ENCODE measurements at places on chromosomes 2 and 18. TPM values are rescaled to one million over a fixed set of nuclear protein-coding genes. Genes with fewer than 3 reads are reported as not detected.

GRCh38 chr2:16943279-16943958 is 277.8 kb upstream of the CYRIA start:
- no peaks in the 10 kb centered on the region for H3K27me3 ChIP-seq
- H3K4me3 ChIP-seq, result no peak overlapping the region
- DNase-seq, result no peak
- H3K4me1 ChIP-seq, result no peaks in the 10 kb centered on the region
- no peaks in the 10 kb centered on the region for H3K36me3 ChIP-seq
- no peak overlapping the region for H3K27ac ChIP-seq

DNA sequence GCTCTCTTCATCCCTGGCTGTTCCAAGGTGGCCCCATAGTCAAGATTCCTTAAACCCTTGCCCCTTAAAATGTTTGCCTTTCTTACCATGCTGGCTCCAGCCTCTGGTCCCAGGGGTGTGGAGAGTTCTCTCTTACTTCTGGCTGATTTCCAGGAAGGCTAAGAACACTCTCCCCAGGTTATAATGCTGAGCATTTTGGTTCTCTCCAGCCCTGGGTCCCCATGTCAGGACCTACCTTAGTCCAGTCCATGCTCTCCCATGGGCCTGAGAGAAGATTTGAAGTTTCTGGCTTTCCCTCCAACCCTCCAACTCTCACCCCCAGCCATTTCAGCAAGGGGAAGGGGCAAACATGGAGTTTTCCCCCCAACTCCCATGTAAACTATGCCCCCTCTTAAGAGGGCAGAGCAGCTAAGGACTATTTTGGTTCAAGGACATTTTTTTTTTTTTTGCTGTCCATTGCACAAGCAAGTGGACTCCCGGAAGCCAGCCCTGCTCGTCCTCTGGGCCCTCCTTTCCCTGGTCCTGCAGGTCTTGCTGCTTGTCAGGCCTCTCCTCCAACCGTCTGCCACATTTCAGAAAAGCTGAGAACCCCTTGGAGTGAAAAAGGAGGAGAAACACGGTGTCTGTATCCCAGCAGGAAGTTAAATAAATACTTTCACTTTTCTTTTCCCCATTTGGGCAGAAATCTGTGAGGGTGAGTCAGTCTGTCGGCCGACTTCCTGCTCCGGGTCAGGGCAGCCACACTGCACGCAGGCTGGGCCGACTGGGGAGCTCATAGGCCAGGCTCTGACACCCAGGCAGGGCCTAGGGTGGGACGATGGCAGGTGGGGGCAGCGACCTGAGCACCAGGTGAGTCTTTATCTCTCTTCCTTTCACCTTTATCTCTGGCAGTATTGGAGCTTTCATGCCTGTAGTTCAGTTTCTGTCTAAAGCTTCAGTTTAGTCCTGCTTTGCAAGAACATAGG is at the start of gene SP140L:
TSS of gene SP140L (plus strand) at position 741 of the 965 bp plus-strand sequence. CDS start at position 818, 77 bp downstream.
- no peak within 1 kb of the TSS for H3K4me3 ChIP-seq
- no peak for DNase-seq
- H3K4me1 ChIP-seq, result no peaks in the 10 kb centered on the region
- no peak within 1 kb of the TSS for H3K27ac ChIP-seq
- H3K36me3 ChIP-seq, result no peaks in the 10 kb centered on the region

DNA sequence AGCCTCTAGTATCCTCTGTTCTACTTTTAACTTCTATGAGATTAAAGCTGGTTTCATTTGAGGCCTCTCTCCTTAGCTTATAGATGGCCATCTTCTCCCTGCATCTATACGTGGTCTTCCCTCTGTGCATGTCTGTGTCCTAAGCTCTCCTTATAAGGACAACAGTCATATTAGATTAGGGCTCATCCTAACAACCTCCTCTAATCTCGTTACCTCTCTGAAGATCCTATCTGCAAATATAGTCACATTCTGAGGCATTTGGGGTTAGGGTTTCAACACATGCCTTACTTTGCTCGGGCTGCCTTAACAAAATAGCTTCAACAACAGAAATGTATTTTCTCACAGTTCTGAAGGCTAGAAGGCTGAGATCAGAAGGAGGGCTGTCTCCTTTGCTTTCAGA is 11.6 kb upstream of the APOB start:
- no peaks in the 10 kb centered on the region for H3K36me3 ChIP-seq
- H3K27me3 ChIP-seq, result no peaks in the 10 kb centered on the region
- H3K27ac ChIP-seq, result no peak overlapping the region
- no peaks in the 10 kb centered on the region for H3K4me1 ChIP-seq

Gene PGAP1
- total RNA-seq, result 24.7 TPM

- no peaks in the 10 kb centered on the region for H3K4me1 ChIP-seq
- DNase-seq, result no peak
- H3K4me3 ChIP-seq, result no peak overlapping the region
- H3K27ac ChIP-seq, result no peak overlapping the region
- H3K36me3 ChIP-seq, result peaks cover 8% of the 10 kb centered on the region
Observed at GRCh38 chr2:237091779-237092436, 6.2 kb downstream of the COPS8 start.

Gene IL36G
- total RNA-seq, result not detected

DNA sequence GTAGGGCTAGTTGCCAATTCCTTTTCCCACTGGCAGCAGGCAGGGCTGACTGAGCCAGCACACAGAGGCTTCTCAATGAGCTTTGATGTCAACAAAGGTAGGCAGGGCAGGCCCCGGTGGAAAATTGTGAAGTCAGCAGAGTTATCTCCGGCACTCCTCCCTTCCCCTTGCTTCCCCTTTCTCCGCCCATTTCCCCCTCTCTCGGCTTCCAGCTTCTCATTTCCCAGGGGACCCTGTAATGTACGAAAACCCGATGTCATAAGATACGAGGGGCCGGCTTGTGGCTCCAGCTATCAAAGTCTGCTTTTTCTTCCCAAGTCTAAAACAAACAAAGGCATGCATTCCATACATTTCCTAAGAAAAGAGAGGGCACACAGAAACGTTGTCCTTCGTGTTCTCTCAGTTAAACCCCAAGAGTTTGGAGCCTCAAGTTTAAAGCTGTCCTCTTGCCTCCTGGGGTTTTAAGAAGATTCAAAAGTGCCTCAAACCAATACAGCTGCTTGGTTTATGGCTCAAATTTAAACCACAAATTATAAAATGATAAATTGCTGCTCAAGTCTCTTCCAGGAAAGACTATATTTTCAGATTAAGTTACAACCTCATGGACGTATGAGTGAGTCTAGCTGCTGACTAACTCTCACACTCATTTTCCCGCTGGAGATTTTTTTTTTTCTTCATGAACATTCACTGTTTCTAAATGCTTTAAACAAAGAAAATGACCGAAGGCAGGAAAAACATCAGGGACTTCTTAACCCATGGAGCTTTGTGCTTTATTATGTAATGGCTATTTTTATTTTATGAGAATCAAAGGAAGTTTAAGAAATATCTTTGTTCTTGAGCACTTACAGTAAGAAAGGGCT is 27.2 kb upstream of the EML4 start:
- peak overlapping the region; percentile 23 for H3K4me3 ChIP-seq
- no peaks in the 10 kb centered on the region for H3K27me3 ChIP-seq

DNA sequence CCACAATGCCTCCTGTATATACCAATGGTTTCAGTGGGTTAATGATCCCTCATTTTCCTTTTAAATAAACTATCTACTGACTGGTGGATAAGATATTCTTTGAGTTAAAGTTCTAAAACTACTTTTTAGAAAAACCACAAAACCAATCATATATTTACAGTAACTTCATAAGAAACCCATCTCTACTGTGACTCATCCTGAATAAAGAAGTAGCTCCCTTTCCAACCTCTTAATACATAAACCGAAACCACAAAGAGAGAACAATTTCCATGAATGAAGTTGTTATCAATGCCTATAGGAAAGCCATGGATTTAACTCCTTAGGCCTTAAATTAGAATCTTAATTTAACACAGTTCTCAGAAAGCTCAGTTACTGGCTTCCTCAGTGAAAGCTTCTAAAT is 227.0 kb upstream of the SMAD7 start:
- no peak overlapping the region for H3K4me3 ChIP-seq
- DNase-seq, result no peak
- H3K36me3 ChIP-seq, result no peaks in the 10 kb centered on the region
- H3K4me1 ChIP-seq, result no peaks in the 10 kb centered on the region
- H3K27ac ChIP-seq, result no peak overlapping the region
- no peaks in the 10 kb centered on the region for H3K27me3 ChIP-seq

DNA sequence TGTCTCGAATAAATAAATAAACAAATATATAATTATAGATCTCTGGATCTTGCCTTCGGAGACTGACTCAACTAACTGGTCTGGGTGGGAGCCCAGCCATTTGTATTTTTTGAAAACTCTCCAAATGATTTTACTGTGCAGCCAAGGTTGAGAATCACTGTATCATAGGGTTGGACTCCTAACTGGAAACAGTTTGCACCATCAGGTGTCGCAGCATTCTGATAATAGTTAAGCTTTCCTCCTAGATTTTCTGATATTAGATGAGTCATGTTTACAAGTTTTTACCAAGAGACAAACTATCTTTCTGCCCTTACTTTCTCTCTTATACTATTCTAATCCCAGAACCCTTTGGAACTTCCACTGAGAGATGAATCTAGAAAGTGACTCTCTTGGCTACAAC is 16.8 kb downstream of the IL37 start:
- no peaks in the 10 kb centered on the region for H3K27me3 ChIP-seq
- no peak for DNase-seq
- no peak overlapping the region for H3K27ac ChIP-seq
- H3K36me3 ChIP-seq, result no peaks in the 10 kb centered on the region
- H3K4me1 ChIP-seq, result no peaks in the 10 kb centered on the region
- H3K4me3 ChIP-seq, result no peak overlapping the region

- no peaks in the 10 kb centered on the region for H3K36me3 ChIP-seq
- no peak overlapping the region for H3K27ac ChIP-seq
- H3K27me3 ChIP-seq, result no peaks in the 10 kb centered on the region
- DNase-seq, result no peak
- H3K4me1 ChIP-seq, result no peaks in the 10 kb centered on the region
Observed at GRCh38 chr2:20738772-20739171, 71.8 kb downstream of the GDF7 start.

- no peak overlapping the region for H3K4me3 ChIP-seq
- H3K36me3 ChIP-seq, result no peaks in the 10 kb centered on the region
- DNase-seq, result no peak
- H3K4me1 ChIP-seq, result no peaks in the 10 kb centered on the region
- H3K27ac ChIP-seq, result no peak overlapping the region
Observed at GRCh38 chr18:2466978-2467377, 104.3 kb downstream of the METTL4 start.

DNA sequence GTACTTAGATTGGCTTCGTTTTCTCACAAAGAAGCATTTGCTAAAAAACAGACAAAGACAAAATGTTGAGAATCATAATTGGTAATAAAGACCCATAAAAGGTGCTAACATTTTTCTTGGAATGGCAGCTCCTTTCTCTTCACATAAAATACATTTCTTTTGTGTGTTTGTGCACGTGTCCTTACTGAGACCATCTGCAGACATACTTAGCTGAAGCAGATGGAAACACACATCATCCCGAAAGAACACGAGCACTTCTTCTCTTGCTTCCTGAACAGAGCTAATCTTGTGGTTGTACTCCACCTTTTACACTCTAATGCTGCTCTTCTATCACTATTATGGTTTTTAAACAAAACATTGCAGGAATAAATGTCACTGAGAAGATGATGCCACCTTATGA is 142.5 kb downstream of the SPHKAP start:
- H3K27ac ChIP-seq, result no peak overlapping the region
- no peak overlapping the region for H3K4me3 ChIP-seq
- H3K27me3 ChIP-seq, result no peaks in the 10 kb centered on the region
- no peak for DNase-seq
- no peaks in the 10 kb centered on the region for H3K36me3 ChIP-seq

GRCh38 chr2:240998995-240999791 is 775 bp downstream of the SNED1 start:
- H3K27ac ChIP-seq, result no peak overlapping the region
- DNase-seq, result peak; percentile 68
- peak overlapping the region; percentile 64 for H3K4me3 ChIP-seq

DNA sequence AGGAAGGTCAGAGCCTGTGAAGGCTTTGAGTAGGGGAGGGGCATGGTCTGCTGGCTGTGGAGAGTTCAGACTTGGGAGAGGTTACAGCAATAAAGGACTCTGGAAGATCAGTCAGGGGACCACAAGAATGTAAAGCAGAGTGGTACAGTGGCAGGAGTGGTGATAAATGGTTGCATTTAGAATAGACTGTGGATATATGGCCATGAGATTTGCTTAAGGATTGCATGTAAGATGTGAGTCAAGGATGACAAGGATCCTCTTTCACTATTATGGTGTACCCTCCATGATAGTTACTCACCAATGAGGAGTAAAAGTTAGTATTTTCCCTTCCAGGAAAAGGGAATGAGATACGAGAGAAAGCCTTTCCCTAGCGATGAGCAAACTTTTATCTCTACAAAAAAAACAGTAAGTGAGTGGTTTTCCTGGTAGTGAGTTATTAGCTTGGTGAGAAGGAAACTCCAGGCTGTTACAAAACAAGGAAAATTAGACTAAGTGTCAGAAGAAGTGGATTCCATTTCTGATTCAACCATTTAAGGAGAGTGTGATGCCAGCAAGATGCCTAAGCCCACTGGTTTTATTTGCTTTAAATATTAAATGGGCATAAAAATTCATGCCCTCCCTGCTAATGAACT is 818.0 kb upstream of the ACVR2A start:
- H3K27ac ChIP-seq, result no peak overlapping the region
- no peaks in the 10 kb centered on the region for H3K36me3 ChIP-seq
- H3K27me3 ChIP-seq, result no peaks in the 10 kb centered on the region
- H3K4me3 ChIP-seq, result no peak overlapping the region
- H3K4me1 ChIP-seq, result no peaks in the 10 kb centered on the region

DNA sequence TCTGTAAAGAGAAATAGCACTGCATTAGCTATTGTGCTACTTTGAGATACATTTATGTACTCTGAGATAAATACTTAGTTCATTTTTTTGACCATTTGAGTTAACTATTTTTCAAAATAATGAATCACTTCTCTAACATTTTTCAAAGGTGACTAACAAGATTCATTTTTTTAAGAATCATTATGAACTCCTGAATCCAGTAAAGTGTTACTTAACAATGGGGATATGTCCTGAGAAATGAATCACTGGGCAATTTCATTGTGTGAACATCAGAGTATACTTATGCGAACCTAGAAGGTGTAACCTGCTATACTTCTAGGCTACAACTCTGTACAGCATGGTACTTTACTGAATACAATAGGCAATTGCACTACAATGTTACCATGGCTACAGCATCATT is 355.8 kb downstream of the ARL6IP6 start:
- H3K4me3 ChIP-seq, result no peak overlapping the region
- H3K27ac ChIP-seq, result no peak overlapping the region
- H3K36me3 ChIP-seq, result no peaks in the 10 kb centered on the region
- H3K27me3 ChIP-seq, result no peaks in the 10 kb centered on the region
- DNase-seq, result no peak

- no peaks in the 10 kb centered on the region for H3K36me3 ChIP-seq
- H3K4me1 ChIP-seq, result no peaks in the 10 kb centered on the region
- no peaks in the 10 kb centered on the region for H3K27me3 ChIP-seq
- no peak for DNase-seq
- no peak overlapping the region for H3K4me3 ChIP-seq
- H3K27ac ChIP-seq, result no peak overlapping the region
Observed at GRCh38 chr18:7437870-7438269, 129.2 kb upstream of the PTPRM start.

DNA sequence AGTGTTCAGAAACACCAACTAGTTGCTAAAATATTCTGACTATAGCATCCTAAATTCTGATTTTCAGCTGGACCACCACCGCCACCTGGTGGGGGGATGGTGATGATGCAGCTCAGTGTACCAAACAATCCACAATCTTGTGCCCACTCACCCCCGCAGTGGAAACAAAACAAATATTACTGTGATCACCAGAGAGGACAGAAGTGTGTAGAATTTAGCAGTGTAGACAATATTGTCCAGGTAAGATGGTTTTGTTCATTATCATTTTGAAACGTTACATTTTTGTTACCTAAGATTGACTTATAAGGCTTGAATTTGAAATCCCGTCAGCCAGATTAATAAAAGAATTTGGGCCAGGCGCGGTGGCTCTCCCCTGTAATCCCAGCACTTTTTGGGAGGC is 31.7 kb upstream of the UBXN4 start:
- H3K36me3 ChIP-seq, result no peaks in the 10 kb centered on the region
- H3K27ac ChIP-seq, result no peak overlapping the region
- no peaks in the 10 kb centered on the region for H3K27me3 ChIP-seq
- DNase-seq, result peak; percentile 81

Data from H1 (cell line).